ENCODE measurements at places on chromosomes 12 and 14.

DNA sequence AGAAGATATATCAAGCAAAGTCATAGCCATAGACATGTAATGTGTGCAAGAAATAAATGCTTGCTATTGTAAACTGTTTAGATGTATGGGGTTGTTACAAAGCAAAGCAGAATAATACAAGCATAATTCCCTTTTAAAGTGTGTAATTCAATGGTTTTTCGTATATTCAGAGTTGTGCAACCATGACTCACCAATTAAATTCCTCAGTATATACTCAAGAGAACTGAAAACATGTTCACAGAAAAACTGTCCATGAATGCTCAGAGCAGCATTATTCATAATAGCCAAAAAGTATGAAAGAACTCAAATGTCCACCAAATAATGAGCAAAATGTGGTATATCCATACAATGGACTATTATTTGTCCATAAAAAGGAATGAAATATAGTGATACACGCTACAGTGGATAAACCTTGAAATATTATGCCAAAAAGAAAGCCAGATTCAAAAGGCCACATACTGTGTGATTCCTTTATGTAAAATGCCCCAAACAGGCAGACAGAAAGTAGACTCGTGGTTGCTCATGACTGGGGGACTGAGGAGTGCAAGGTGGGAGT is 9.3 kb downstream of the GXYLT1 start:
- no peak for DNase-seq

GRCh38 chr14:54627540-54628363 is 60.8 kb downstream of the SAMD4A start:
- DNase-seq = no peak

- no peak for DNase-seq
Measured at GRCh38 chr12:57618966-57619433, 7.8 kb downstream of the ARHGEF25 start.

- DNase-seq = peak; percentile 30
Measured at GRCh38 chr12:47909839-47910465, 5.2 kb upstream of the VDR start.

- no peak for DNase-seq
Measured at GRCh38 chr12:98224584-98225221, 290.7 kb upstream of the TMPO start.

- no peak for DNase-seq
Measured at GRCh38 chr14:52153939-52154338, 85.1 kb upstream of the NID2 start.

- DNase-seq = no peak
Measured at GRCh38 chr14:75424496-75424895, 3.3 kb upstream of the JDP2 start.

DNA sequence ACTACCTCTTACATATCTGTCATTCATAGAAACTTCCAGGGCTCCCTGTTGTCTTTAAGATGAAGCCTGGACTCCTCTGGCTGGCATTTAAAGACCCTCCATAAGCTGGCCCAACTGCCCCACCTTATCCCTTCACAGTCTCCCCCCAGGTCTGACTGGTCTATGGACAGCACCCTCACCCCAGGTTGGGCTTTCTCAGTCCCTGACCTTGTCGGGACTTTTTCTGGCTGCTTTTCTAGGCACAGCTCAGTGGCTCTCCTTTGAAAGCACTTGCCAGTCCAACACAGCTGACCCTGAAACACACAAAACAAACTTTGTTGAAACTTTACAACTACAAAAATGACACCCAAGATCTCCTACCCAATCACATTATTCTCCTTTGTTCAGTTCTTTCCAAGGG is 13.9 kb upstream of the MYH7 start:
- no peak for DNase-seq

DNA sequence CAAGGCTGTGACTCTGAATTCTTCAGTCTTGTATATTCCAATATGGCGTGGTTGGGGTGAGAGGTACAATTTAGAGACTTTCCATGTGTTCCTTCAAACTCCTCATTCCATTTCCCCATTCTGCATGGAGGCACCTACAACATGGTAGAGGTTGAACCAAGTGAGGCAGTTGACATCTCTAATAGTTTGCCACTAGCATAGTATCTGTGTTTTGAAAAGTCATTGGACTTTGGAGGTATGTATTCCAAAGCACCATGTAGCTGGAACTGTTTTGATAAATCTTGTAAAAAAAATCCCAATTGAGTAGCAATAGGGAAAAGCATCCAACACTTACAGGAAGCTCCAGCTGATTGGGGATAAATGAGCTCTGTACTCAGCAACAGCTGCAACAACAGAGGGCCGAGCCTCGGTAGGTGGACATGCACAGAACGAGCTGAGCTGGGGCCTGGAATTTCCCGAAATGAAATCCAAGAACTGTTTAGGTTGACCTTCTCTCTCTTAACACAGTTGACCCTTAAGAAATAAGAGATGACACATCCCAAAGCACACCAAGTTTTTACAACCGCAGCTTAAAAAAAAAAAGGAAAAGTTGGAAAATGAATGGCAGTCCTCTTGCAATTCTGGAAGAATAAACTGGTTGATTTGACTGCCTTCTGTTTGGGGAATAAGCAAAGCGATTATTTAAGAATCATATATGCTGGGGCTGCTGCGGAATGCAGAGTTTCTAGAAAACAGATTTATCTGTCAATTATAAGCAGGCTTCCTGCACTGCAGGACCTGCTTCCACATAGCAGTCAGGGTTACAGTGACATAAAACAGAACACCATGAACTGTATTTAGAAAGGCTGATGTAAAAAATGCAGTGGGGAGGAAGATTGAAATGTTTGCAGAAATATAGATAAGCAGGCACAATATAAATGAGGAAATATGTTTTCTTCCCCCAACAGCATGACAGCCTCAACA is 194.6 kb upstream of the KRR1 start:
- peak; percentile 91 for DNase-seq

GRCh38 chr12:87775784-87776183 is 253.4 kb downstream of the C12orf50 start:
- no peak for DNase-seq

GRCh38 chr14:30551460-30551859 is 7.5 kb upstream of the G2E3 start:
- DNase-seq = no peak

GRCh38 chr12:40907115-40907527 is 214.9 kb downstream of the CNTN1 start:
- DNase-seq = no peak

DNA sequence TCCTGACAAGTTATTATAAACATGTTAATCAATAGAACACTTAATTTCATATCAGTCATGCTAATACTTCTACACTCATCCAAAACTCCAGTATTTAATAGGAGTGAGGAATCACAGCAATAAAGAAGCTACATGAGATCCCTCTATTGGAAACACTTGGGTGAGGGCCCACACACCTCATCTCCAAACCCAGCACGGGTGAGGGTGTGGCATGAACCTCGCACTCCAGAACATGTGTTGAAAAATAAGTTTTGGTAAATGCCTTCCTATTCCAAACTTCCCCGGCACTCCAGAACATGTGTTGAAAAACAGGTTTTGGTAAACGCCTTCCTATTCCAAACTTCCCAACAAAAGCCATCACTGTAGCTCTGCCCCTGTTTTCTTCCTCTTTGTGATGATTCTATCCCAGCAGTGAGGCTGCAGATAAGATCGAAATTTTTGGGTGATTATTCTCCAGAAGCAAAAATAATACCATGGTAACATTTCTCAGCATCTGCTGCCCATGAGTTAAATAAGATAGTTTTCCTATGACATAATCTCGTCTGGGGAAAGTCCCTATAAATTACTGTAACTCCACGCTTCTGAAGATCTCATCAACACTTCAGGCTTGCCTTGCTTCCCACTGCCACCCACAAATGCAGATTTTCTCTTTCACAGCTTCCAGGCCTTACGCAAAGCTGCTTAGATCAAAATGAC is 24.4 kb upstream of the PTPRB start:
- no peak for DNase-seq

- no peak for DNase-seq
Measured at GRCh38 chr12:988646-989045, 2.4 kb upstream of the ERC1 start.

DNA sequence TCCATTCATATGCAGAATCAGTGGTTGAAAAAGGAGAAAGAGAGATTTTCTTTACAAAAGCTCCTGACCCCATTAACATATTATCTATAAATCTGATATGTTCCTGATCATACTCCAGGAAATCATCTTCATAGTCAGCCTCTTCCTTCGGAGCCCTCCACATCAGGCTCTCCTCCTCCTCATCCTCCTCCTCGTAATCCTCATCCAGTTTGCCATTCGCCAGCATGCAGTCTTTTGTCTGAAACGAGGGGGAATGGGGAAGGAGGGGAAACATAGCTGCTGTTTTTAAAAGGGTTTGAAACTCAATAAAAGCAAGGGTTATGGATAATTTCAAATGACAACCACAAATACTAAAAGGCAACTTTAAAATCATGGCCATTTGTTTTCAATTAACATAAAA is 60.9 kb downstream of the DICER1 start:
- no peak for DNase-seq

GRCh38 chr14:79418649-79419415 is 792.5 kb downstream of the DIO2 start:
- DNase-seq = no peak

DNA sequence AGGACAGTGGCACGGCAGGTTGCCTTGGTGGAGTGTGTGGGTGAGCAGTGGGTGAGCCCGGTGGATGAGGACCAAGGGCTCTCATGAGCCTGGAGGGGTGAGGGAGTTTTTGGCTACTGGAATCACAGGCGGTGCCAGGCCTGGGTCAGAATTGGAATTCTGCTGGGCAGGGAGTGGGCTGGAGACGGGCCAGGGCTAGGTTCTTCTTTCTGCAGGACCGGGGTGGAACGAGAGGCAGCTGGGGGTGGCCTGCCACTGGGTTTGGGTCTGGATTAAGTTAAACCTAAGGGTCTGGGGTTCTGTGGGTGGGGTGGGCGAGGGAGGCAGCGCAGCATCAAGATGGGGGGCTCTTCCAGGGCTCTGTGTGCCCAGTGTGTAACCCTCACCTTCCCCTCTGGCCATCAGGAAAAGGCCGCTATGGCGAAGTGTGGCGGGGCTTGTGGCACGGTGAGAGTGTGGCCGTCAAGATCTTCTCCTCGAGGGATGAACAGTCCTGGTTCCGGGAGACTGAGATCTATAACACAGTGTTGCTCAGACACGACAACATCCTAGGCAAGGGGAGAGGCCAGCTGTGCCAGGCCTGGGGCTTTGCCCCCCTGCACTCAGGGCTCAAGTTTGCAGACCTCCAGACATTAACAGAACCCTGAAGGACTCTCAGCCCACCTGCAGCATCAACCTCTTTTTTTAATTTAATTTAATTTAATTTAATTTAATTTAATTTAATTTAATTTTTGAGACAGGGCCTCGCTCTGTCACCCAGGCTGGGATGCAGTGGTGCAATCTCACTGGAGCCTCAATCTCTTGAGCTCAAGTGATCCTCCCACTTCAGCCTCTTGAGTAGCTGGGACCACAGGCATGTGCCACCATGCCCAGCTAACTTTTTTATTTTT is 7.0 kb downstream of the ACVRL1 start:
- DNase-seq = no peak

- no peak for DNase-seq
Measured at GRCh38 chr14:31270196-31270772, 62.7 kb upstream of the HECTD1 start.

DNA sequence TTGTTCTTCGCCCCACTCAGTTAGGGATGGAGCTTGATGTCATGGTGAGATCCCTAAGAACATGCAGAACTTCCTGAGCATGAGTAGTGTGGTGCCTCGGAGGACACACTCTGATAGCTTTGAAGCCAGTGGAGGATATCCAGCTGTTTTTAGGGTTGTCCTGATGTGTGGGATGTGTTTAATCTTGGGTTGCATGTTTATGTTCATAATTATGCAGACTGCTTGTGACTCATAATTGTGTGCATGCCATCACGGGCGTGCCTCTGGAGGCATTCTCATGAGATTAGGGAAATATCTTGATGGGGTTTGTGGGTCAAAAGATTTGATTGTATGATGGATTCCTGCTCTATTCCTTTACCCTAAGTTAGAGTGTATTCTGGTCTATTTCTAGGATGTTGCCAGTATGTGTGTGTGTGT is 267.4 kb upstream of the PELI2 start:
- DNase-seq = no peak

GRCh38 chr12:110697236-110697635 is 8.3 kb upstream of the HVCN1 start:
- no peak for DNase-seq

DNA sequence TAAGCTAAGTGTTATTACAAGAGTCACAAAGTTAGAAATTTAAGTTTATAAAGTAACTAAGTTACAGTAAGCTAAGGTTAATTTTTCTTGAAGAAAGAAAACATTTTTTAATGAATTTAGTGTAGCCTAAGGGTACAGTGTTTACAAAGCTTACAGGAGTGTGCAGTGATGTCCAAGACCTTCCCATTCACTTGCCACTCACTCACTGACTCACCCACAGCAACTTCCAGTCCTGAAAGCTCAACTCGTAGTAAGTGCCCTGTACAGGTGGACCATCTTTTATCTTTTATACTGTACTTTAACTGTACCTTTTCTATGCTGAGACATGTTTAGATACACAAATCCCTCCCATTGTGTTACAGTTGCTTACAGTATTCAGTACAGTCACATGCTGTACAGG is 60.9 kb upstream of the TMEM263 start:
- DNase-seq = no peak

GRCh38 chr14:70871001-70871400 is 36.3 kb upstream of the PCNX1 start:
- no peak for DNase-seq

GRCh38 chr12:54654926-54655325 is 6.8 kb upstream of the DCD start:
- DNase-seq = no peak

GRCh38 chr14:35215110-35215813 is 76.9 kb upstream of the PSMA6 start:
- no peak for DNase-seq

- no peak for DNase-seq
Measured at GRCh38 chr14:60311417-60311816, 62.4 kb downstream of the PPM1A start.

- DNase-seq = no peak
Measured at GRCh38 chr14:25056688-25057078, 6.7 kb upstream of the STXBP6 start.

GRCh38 chr12:54053751-54054741 is at the start of gene HOXC4:
HOXC4 (plus strand) TSS chr12:54053835; CDS start chr12:54053923, 88 bp downstream.
- no peak for DNase-seq

GRCh38 chr14:76456200-76456599 is 80.3 kb downstream of the ESRRB start:
- no peak for DNase-seq

DNA sequence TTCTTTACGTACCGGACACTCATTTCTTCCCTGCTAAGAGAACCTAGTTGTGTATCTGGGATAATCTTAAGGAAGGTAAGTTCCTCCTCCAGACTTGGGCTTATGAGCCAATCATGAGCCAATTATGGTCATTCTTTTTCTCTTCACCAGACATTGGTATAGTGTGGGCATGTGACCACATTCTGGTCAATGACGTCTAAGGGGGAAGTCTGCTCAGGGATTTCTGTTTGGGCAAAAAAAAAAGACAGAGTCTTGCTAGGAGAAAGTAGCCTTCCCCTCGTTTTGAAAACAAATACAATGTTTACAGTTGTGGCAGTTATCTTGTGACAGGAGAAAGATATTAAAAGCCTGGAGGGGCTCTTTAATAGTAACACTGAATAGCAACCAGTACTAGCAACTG is 20.1 kb upstream of the PLXNC1 start:
- DNase-seq = no peak

All from osteocyte (in vitro differentiated cells).